ENCODE measurements at places on chromosomes 2 and 18.
A peak's percentile ranks its signal among the peaks of the same experiment; 100 is the strongest.

GRCh38 chr2:62215306-62216064, 19.6 kb downstream of the B3GNT2 start:
- DNase-seq, result no peak

- no peak for DNase-seq
These were observed 266.4 kb downstream of the NAPG start for GRCh38 chr18:10792181-10792580.

- no peak for DNase-seq
These were observed 14.6 kb downstream of the SNORC start for GRCh38 chr2:232884549-232885263.

DNA sequence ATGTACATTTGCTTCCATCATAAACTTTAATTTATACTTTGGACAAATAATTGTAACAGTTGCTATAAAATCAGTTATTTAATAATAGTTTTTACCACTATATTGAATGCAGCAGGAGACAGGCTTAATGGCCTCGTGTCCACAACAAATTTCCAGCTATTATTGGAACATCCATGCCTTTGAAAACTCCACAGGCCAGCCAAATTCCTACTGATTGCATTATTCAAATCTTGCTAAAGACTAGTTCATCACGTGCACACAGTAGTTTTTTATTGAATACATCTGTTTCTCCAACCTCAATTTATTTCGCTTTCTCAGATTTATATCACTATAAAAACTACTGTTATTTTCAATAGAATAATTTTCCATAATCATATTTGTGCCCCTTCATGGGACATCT, 18.4 kb upstream of the PTPRM start:
- DNase-seq, result no peak

- no peak for DNase-seq
These were observed 146.6 kb downstream of the ZNF516 start for GRCh38 chr18:76348267-76349066.

- no peak for DNase-seq
These were observed 74.0 kb downstream of the ZNF516 start for GRCh38 chr18:76420898-76421684.

- no peak for DNase-seq
These were observed 40.1 kb downstream of the KCTD18 start for GRCh38 chr2:200469708-200470211.

DNA sequence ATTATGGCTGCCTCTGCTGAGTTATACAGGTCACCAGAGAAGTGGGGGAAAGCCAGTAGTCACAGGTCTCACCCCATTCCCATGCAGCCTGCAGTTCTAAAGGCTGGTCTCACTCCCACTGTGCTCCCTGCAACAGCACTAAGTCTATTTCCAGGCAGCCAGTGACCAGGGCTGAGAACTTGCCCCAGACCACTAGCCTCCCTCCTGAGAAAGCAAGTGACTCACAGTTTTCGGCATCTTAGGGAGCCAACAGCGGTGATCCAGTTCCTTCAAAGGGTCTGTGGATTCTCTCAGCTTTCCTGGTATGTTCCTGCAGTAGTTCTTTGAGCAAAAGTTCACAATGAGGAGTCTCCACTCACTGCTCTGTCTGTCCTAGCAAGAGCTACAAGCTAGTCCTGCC, 329.6 kb upstream of the MAP2 start:
- no peak for DNase-seq

DNA sequence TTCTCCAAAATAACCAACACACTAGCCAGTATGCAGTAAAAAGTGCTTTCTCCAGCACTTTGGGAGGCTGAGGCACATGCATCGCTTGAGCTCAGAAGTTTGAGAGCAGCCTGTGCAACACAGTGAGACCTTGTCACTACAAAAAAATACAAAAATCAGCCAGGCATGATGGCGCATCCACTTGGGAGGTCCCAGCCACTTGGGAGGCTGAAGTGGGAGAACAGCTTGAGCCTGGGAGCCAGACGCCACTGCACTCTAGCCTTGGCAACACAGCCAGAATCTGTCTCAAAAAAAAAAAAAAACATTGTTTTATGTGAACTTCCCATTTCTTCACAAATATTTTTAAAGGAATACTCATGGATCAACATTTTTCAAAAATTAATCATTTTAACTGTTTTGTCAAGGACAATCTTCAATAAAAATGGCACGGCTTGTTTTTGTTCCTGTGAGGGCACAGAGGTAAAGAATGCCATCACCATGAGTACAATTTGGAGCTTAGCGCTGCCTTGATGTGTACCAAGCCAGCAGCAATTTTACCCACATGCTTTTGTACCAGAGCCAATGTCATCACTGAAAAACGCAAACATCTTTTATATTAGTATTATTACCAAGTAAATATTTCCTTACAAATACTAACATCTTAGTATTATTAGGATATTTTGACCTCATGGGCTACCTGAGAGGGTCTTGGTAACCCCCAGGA, 26.7 kb downstream of the RAB1A start:
- DNase-seq, result no peak

- peak; percentile 56 for DNase-seq
These were observed 374.1 kb downstream of the LPIN1 start for GRCh38 chr2:12120281-12121150.

DNA sequence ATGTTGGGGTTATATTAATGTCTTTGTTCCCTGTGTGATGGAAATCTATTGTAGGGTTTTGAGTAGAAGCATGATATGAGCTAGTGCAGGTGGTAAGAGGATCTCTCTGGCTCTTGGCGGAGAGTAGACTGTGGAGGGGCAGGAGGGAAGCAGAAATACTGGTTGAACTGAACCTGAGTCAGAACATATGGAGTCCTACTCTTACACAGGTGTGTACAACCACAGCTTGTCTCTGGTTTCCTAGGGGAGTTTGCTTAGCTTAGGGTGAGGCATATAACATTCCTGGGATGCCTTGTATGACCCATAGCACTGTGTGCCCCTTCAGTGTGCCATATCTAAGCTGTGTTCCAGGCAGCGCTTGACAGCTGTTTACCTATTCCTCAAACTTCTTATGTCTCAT, 97.3 kb upstream of the GCFC2 start:
- no peak for DNase-seq

GRCh38 chr2:151657667-151658076, 76.6 kb downstream of the NEB start:
- no peak for DNase-seq

- no peak for DNase-seq
These were observed 56.4 kb upstream of the SEMA4C start for GRCh38 chr2:96926236-96926635.

DNA sequence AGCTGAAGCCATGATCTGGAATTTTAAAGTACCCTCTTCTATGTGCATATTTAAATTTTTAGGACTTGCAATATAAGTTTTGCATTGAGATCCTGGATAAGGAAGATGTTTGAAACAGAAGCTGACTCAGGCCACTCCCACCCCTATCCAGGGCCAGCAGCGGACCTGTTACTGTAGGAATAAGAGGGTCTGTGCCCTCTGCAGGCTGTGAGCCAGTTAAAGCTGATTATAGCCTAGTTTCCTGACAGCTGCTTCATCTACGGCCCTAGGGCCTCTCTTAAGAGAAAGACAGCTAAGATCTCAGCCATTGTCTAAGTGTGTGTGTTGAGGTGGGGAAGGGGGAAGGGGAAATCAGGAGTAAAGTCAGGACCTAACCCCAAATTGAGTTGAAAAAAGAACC, 234.0 kb downstream of the HAUS1 start:
- no peak for DNase-seq

DNA sequence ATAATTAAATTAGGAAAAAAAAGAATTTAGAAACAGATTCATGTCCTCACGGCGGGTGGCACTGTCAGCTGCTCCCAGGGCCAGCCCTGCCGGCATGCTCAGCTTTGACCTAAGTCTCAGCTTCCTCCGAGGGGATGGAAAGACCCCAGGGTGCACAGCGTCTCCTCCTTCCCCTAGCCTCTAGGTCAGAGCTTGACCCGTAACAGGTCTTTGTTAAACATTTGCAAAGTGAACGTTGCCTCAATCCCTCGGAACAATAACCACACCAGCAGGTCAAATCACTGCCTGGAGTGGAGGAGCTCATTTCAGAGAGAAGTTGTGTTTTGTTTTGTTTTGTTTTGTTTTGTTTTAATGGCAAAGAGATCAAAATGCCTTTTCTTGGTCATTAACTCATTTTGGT, 171.3 kb downstream of the TMEM18 start:
- no peak for DNase-seq

DNA sequence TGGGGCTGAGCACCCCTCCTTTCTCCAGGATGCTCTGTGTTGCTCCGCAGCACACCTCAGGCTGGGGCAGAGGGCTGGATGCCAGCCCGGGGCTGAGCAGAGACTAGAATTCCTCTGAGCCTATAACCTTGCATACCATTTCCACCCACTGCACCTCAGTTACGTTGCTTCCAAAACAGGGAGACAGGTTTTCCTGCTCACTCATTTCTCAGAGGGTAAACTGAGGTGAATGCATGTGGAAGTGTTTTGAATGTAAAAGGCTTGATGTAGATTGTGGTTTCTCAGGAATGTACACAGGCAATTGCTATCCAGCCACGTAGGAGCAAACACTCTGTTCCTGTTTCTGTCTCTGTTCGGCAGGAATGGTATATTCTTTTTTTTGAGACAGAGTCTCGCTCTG, 45.3 kb downstream of the EDAR start:
- DNase-seq, result no peak

GRCh38 chr18:7072593-7072992, 45.0 kb downstream of the LAMA1 start:
- DNase-seq, result no peak

DNA sequence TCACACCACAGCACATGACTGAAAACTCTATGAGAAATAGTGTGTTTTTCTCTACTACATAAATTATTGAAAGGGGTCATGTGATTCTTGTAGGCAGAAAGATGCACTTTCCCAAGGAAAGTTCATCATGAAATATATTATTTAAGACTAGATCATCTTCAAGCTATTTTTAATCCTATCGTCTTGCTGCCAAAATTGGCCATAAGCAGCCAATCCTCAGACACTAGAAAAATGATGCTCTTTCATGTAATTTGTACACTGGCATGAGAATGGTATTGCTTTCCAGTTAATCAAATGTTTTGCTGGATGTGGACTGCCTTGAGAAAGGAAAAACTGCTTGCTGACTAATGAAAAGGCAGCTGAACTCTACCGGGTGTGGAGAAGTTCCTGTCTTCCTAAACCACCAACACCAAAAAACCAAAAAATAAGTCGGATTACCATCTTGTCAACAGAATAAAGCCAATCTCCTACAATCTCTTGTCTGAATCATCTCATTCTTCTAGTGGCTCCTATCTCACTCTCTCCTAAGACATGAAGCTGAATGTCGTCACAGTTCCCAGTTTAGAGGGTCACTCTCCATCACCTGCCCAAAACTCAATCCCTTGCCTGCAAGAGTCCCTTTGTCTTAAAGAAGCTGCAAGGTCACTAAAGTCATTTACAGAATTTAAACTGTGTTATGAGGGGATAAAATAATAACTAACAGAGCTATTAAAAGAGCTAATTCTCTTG, 5.3 kb downstream of the BCL2 start:
- DNase-seq, result no peak
